ENCODE measurements at places on chromosomes 16 and 17.
A peak's percentile ranks its signal among the peaks of the same experiment; 100 is the strongest.

- DNase-seq, result no peak
Measured at GRCh38 chr16:8063159-8063558, 527.2 kb downstream of the TMEM114 start.

DNA sequence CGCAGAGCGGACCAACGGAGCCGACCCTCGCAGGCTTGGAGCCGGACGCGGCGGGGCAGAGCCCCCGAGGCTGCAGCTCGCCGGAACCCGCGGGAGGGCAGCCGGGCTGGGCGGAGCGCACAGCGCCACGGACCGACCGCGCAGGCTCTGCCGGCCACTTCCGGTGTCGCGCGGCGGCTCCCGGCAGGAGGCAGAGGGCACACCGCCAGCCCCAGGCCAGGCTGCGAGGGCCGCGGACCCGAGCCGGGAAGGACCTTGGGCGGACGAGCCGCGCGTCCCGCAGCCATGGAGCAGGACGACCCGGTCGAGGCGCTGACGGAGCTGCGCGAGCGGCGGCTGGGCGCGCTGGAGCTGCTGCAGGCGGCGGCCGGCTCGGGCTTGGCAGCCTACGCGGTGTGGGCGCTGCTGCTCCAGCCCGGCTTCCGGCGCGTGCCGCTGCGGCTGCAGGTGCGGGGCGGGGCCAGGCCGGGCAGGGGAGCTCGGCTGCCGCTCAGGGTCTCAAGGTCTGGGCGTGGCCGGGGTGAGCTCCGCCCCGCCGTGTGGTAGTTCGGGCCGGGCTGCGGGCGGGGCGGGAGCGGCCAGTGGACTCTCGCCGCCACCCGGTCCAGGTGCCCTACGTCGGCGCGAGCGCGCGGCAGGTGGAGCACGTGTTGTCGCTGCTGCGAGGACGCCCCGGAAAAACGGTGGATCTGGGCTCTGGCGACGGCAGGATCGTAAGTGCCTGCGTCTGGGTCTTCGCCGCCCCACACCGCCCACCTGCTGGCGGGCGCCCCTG is at the start of gene ANTKMT:
TSS of gene ANTKMT (plus strand) at position 157 of the 775 bp plus-strand sequence. CDS start at position 286, 129 bp downstream.
- peak; percentile 89 for DNase-seq

DNA sequence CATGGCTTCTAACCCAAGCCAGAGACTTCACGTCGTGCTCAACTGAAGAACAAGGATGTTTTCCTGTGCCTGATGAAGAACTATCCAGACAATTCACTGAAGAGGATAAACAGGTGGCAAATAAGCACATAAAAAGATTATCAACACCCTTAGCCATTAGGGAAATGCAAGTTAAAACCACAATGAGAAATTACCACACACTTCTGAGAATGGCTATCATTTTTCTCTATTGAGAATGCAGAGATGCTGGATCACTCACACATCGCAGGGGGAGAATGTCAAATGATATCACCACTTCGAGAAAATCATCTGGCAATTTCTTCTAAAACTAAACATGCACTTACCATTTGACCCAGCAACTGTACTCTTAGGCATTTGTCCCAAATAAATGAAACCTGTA is 162.8 kb downstream of the IRX3 start:
- no peak for DNase-seq

DNA sequence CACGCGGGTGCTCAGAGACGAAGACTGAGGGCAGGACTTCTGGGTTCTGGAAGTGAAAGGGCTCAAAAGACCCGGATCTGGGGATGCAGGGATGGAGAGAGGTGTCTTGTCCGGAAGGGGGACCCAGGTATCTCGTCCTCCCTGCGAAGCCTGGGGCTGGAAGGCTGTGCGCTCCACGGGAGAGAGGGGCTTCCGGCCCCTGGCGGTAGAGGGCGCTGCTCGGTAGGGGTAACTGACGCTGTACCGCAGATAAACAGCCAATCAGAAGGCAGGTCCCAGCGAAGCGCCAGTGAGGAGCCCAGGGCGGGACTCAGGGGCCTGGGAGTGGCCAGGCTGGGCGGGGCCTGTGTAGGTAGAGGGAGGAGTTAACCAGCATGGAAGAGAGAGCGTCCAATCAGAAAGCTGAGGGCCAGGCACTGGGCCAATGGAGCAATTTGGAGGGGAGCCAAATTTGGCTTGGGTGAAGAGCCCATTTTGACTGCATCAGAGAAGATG is 804 bp downstream of the TGFB1I1 start:
- DNase-seq, result peak; percentile 83

GRCh38 chr16:4917117-4917516 is 19.8 kb downstream of the PPL start:
- DNase-seq, result no peak

GRCh38 chr17:58006560-58006923 is 504 bp downstream of the SRSF1 start:
- peak; percentile 65 for DNase-seq

DNA sequence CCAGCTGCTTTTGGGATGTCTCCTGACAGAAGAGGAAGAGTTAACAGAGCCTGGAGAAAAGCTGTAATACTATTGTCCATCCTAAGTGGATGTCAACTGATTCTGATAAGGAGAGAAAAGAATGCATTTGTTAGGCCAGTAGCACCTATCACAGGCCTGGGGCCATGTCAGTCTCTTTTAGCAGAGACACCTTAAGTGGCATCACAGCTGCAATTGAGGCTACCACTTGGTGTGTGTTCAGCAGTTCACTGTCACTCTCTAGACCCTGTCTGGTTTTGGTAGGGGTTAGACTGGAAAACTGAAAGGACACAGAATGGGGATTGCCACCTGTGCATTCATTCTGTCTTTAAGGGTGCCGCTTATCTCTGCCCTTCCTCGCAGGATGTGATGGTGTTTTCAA is 42.0 kb downstream of the PSMD12 start:
- DNase-seq, result no peak

GRCh38 chr17:2459917-2460271 is 51.8 kb downstream of the METTL16 start:
- no peak for DNase-seq

- no peak for DNase-seq
Measured at GRCh38 chr16:5108505-5109158, 11.0 kb upstream of the EEF2KMT start.

GRCh38 chr17:11803231-11803969 is 193.9 kb downstream of the ZNF18 start:
- DNase-seq, result no peak

DNA sequence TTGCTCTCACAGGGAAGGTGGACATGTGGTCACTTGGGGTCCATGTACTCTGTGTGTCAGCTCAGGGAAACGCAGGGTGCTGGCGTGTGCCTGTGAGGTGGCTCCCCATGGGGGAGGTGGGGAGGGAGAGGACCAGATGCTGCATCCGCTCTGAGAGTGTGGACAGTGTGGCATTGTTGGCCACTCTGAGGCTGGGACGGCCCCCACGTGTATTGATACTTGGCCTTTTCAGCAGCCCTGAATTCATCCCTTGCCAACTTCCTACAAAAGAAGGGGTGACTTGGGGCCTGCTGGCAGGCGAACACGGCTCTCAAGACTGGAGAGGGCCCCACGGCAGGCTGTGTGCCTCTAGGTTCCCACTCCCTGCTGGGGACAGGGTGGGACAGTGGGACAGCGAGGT is 120.1 kb downstream of the RAB11FIP4 start:
- no peak for DNase-seq

DNA sequence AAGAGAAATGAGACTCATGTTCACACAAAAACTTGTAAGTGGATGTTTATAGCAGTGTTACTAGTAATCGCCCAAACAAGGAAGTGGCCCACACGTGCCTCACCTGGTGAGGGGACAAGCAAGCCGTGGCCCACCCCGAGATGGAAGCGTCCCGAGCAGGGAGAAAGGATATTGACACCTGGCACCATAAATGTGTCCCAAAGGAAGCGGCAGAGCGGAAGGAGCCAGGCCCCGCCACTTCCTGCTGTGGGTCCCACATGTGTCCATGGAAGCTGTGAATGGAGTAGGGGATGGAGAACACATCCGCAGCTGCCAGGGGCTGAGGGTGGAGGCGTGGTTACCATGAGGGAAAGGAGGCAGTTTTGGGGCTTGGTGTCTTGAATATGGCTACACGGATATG is 18.9 kb downstream of the KCNJ18 start:
- DNase-seq, result no peak

GRCh38 chr16:79997257-79997656 is 396.7 kb upstream of the MAF start:
- peak; percentile 50 for DNase-seq

DNA sequence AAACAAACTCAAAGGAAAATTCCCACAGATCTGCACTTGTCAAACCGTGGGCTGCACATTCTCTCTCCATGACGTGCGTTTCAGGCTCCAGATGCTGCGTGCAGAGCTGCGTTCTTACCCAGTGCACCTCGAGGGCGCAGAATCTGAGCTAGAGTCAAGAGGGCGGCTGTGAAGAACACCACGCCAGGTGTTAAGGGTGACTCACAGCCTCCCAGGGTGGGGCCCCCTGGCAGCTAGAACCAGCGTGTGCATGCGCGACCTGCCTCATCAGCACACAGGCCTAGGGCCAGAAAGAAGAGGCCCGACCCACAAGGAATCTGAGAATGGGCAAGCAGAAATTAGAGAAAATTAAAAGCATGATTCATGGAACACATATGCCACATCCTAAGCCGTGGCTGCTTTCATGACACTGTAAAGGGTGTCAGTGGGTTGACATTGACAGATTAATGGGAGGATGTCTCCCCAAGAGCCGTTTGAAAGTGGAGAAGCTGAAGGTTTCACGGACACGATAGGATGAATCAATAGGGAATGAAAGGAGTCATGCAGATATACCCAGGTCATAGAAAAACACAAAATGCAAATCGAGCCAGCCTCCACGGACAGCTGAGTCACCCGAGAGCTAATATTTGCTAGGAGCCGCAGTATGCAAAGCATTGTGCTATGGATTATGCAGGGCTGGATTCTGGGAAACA is 29.0 kb downstream of the MARCHF10 start:
- no peak for DNase-seq

GRCh38 chr17:19461116-19461515 is 50.1 kb downstream of the RNF112 start:
- DNase-seq, result no peak

GRCh38 chr16:67021321-67021720 is 7.6 kb upstream of the CBFB start:
- DNase-seq, result no peak

- no peak for DNase-seq
Measured at GRCh38 chr17:81863833-81864768, 3.8 kb upstream of the P4HB start.

GRCh38 chr17:49512296-49513043 is 17.4 kb downstream of the NGFR start:
- DNase-seq, result no peak

GRCh38 chr16:56203052-56203451 is 11.8 kb downstream of the GNAO1 start:
- DNase-seq, result peak; percentile 53

- no peak for DNase-seq
Measured at GRCh38 chr17:28402224-28402630, 3.8 kb downstream of the SLC46A1 start.

- no peak for DNase-seq
Measured at GRCh38 chr16:57316390-57317017, 32.0 kb upstream of the PLLP start.

DNA sequence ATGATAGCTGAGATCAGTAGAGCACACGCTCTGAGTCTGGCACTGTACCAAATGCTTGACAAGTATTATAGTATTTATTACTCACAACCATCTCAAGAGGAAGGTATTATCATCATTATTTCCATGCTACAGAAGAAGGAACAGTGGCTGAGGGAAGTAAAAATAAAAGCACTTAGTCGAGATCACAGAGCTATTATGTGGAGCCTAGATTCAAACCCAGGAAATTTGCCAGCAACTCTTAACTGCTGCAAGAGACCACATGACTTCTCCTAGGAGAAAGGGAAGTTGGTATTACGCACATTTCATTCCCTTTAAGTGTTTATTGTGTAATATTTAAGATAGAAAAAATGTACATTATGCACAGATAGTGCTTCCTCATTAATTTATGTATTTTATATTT is 1.0 kb upstream of the RHOT1 start:
- DNase-seq, result no peak

DNA sequence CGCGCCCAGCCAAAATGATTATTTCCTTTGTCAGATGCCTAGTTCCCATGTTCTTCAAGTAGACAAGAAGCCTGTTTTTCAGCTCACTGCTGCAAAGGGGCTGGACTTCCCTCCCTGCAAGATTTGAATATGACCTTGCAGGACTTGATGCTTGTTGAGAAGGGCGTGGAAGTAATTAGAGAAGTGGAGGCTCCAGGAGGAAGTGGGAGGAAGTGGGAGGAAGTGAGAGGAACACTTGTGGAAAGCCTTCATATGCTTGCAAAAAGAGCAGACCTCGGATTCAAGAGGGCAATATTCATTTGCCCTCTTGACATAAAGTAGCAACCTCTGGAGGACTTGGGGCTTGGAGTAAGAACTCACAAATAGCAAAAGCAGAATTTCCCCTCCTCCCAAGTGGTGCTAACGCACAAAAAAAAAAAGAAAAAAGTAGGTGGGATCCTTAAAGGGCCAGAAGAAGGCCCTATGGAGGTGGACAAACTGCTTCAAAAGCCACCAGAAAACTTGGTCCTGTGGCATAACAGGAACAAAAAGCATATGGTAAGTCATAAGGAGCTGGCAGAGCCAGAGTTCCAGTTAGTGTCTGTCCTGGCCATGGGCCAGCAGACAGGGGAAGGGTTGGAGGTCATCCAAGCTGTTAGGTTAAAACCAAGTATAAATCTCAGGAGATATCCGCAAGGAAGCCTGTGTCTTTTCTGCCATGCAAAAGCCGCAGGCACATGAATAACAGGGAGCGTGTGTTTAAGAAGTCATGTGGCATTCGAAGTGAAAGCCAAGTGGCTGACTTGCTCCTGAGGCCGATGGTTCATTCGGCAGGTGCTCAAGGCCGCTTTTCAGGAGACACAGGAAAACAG is 20.6 kb upstream of the PRKAR1A start:
- no peak for DNase-seq

GRCh38 chr16:11743308-11744074 is 834 bp upstream of the TXNDC11 start:
- DNase-seq, result peak; percentile 14

GRCh38 chr17:28228109-28228840 is 90.7 kb upstream of the TMEM97 start:
- peak; percentile 25 for DNase-seq

- DNase-seq, result no peak
Measured at GRCh38 chr16:69890892-69891282, 60.2 kb upstream of the CLEC18A start.
